ENCODE measurements at places on chromosomes 3 and 15. TPM values are rescaled to one million over a fixed set of nuclear protein-coding genes. Genes with fewer than 3 reads are reported as not detected.

GRCh38 chr3:45182915-45183871 is 37.0 kb upstream of the CDCP1 start:
- no peak for DNase-seq

CLDN1 gene
- total RNA-seq = not detected

TRAIP gene
- total RNA-seq = 1.4 TPM

GRCh38 chr15:89898614-89899294 is 5.0 kb upstream of the AP3S2 start:
- no peak for DNase-seq

DNA sequence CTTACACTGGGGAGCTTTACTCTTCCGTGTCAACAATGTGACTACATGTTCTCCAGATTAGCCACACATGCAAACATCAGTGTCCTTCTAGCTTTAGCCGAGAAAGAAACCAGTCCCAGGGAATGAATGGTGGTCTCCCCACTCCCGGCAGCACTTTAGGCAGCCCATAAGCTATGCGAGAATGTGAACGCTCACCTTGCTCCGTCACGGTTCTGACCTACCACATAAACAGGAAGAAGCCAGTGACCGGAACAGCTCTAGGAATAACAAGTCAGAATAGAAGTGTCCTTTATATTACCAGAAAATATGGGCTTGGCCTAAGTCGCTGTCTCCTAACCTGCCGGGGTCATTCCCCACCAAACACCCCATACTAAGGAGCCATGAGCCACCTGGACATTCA is 98.0 kb upstream of the ABHD17C start:
- DNase-seq = no peak

- DNase-seq = no peak
Measured at GRCh38 chr3:69490235-69490634, 104.3 kb upstream of the FRMD4B start.

PIF1 gene
- 1.7 TPM for total RNA-seq

- DNase-seq = no peak
Measured at GRCh38 chr15:98805434-98806274, 157.3 kb downstream of the IGF1R start.

GRCh38 chr15:82568986-82569385 is 28.7 kb upstream of the RPS17 start:
- no peak for DNase-seq

DNA sequence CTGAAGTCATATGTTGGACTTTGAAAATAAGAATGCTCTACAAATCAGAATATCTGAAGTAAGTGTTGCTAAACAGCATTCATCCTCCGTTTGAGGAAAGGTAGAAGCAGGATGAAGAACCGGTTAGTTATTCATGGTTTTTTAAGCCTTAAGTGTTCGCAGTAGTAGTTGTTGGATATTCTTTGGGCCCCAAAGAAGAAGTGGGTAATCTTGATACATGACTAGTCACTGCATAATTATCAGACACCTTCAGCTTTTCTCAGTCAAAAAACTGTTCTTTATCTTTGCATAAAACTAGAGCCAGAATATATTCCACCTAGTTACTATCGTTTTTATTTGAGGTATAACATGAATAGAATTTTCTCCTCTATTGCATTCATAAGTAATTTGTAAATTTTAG is 13.8 kb downstream of the RAB5A start:
- no peak for DNase-seq

- DNase-seq = no peak
Measured at GRCh38 chr3:99023590-99024192, 122.2 kb upstream of the DCBLD2 start.

- DNase-seq = no peak
Measured at GRCh38 chr3:33858131-33858530, 59.7 kb downstream of the PDCD6IP start.

DNA sequence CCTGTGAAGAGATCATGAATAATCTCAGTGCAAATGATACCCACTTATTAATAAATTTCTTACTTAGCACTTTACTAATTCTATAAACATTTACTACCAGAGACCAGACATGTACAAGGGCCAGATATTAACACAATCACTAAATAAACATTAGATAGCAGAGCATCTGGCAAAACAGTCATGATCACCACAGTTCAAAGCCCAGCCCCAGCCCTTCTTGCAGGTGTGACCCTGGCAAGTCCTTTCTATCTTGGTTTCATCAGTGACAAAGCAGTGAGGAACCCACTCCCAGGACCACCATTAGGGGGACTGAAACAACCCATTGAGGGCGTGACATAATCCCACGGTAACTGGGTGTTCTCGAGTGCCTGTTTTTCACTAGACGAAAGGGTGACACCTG is 11.6 kb downstream of the ZXDC start:
- no peak for DNase-seq

GRCh38 chr3:171099911-171100310 is 73.4 kb upstream of the SLC2A2 start:
- no peak for DNase-seq

DNA sequence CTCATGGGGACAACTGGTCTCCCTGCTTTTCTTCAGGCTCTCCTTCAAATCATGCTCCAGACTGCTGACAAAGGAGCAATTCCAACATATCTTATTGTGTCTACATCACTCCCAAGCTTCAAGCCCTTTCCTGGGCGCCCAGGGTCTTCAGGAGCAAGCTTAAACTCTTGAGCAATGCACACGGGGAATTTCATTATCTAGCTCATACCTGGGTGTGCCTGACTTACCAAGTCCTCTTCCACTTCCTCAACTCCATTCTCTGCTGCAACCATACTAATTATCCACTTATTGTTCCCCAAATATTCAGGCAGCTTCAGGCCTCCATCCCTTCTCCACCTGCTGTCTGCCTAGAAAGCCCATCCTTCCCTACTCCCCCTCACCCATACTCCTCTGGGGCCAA is 50.6 kb downstream of the B3GNT5 start:
- no peak for DNase-seq

GRCh38 chr3:177483182-177483967 is 286.1 kb upstream of the TBL1XR1 start:
- DNase-seq = no peak

ITIH1 gene
- not detected for total RNA-seq

GRCh38 chr3:111797171-111797615 is 61.9 kb upstream of the PHLDB2 start:
- DNase-seq = no peak

DNA sequence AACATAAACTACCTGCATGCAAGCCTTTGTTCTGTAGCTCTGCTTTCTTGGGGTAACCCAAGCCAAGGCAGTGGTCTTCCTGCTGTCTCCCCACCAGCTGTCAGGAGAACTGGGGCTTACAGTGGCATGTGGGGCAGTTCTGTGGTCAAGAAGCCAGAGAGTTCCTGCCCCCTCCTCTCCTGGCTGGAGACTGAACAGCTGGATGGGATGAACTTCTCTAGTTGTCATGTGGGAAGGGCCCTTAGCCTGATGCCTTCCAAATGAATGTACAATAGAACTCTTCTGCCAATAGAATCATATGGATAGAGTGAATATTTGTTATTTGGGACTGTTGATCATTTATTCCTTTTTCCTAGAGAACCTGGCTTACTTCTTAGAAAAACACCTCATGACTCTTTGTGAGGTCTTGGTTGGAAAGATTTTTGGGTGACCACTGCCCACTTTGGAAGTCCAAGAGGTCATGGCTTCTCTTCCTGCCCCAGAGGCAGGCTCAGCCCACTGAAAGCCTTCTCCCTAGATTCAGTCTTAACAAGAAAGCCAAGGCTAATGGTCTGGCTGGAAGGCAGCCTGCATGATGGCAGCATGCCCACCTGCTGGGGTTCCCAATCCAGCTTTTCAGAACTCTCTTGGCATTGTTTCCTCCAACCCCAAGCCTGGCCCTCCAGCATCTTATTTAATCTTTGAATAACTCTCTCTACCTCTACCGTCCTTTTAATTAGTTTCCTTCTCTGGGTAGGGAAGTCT is 462.9 kb upstream of the PROK2 start:
- no peak for DNase-seq

DNA sequence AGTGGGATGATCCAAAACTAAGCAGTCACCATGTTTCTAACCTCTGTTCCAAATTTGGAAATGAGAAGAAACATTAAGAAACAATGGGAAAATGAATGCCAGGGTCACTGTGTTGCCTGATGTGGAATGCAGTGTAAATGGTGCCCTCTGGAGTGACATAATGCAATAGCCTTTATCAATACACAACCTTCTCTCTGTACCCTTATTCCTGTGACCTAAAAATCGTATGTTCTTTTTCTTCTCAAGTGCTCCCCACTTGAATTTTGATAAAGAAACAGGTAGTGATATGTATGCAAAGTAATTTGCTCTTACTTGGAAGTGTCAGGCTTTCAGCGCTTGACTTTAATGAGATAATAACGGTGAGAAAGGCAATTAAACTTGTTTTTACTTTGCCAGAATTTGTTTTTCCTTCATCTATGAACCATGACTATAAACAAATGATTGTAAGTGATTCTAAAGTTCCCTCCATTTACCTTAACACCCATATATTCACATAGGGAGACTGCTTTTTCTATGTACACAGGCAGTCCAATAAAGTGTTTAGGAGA is 145.8 kb upstream of the THRB start:
- DNase-seq = no peak

- no peak for DNase-seq
Measured at GRCh38 chr15:90294159-90294558, 28.7 kb downstream of the NGRN start.
